ENCODE measurements at places on chromosomes 16 and 17. TPM values are rescaled to one million over a fixed set of nuclear protein-coding genes. Genes with fewer than 3 reads are reported as not detected.

The CCL1 gene
- polyA plus RNA-seq, result not detected

The PSME3 gene
- 97.8 TPM for polyA plus RNA-seq

The ACSM2A gene
- polyA plus RNA-seq, result 47.3 TPM

The SEPTIN12 gene
- polyA plus RNA-seq, result not detected

The HOXB7 gene
- 51.2 TPM for polyA plus RNA-seq

The ANKRD40CL gene
- 0.30 TPM for polyA plus RNA-seq

The ZNF267 gene
- 12.4 TPM for polyA plus RNA-seq

The CDH5 gene
- polyA plus RNA-seq, result 67.2 TPM

The HES7 gene
- polyA plus RNA-seq, result not detected

The PSMC3IP gene
- polyA plus RNA-seq, result 19.7 TPM

The CHST6 gene
- polyA plus RNA-seq, result 0.88 TPM

The PYDC1 gene
- not detected for polyA plus RNA-seq

The COASY gene
- 67.1 TPM for polyA plus RNA-seq

DNA sequence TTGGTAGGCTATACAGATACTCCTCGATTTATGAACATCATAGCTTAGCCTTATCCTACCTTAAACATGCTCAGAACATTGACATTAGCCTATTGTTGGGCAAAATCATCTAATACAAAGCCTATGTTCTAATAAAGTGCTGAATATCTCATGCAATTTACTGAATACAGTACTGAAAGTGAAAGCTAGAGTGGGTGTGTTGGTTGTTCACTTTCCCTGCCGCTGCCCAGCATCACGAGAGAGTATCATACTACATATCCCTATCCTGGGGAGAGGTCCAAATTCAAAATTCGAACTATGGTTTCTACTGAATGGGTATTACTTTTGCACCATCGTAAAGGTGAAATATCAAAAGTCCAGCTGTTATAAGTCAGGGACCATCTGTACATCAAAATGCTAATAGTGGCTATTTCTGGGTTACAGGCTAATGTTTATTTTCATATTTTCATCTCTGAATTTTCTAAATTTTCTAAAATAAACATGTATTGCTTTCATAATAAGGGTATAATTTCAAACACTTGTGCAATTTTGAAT is 54.5 kb downstream of the NACA2 start:
- DNase-seq, result no peak

- no peak for DNase-seq
These were observed 7.4 kb downstream of the SCARF1 start for GRCh38 chr17:1638171-1638590.

DNA sequence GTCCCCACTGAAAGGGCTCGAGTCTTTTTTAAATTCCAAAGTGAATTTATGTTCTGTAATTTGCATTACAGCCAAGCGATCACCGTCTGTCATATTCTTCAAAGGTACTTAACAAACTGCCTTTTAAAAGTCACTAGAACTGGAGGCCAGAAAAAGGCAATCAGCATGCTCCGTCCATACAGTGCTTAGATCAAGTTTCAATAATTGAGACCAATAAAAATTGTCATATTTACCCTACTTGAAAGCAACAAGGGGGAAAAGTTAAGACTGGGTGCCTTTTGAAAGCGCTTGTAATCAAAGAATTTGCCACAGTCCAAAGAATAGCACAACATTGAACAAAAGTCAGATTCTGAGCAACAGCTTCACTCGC is 9.0 kb upstream of the ZFHX3 start:
- DNase-seq, result no peak

DNA sequence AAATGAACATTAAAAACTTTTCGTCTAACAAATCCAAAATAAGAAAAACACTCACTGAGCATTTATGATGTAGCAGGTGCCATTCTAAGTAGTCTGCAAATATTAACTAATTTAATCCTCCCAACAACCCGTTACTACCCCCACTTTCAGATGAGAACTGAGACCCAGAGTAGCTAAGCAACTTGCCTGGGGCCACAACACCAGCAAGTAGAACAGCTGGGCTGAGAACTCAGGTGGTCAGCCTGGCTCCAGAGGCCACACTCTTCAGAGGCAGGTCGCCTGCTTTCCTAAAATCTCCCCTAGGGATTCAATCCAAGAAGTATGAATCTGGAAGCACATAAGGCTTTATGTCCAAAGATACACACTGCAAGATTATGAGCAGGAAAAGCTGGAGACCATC is 6.2 kb downstream of the MBTPS1 start:
- DNase-seq, result no peak

DNA sequence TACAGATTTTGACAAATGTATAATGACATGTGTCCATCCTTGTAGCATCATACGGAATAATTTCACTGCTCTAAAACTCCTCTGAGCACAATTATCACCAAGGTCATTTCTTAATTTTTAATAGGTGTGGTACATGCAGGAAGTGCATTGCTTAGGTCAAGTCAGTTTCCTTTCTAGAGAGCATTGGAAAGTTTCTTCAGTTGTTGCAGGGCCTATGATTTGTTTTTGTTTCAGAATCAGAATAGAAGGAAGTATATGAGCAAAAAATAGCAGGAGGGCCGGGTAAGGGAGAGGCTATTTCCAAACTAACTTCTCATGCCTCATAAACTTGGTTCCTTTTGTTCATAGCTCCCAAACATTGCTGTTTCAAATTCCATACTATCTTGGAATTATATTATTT is 24.0 kb upstream of the SLFN5 start:
- no peak for DNase-seq

- no peak for DNase-seq
These were observed 87.9 kb downstream of the ABR start for GRCh38 chr17:1091900-1092299.

GRCh38 chr16:69057400-69058378 is 47.8 kb upstream of the HAS3 start:
- DNase-seq, result no peak

- no peak for DNase-seq
These were observed 90.7 kb downstream of the MRM3 start for GRCh38 chr17:872855-873254.

DNA sequence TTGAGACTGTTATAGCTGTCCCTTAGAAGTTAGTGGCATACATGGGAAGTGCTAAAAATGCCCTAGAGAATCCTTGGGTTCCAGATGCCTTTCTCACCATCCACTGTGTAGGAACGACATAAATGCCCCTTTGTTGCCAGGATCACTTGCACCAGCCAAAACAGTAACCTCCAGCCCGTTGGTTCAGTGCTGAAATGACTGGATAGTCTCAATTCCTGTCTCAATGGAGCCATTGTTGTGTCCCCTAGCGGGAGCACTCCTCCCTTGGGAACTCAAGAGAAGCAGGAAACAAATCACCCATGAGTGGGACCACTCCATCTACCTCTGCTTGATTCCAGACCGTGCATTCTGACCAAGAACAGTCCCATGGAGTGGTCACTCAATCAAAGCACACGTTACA is 23.1 kb downstream of the MPHOSPH6 start:
- DNase-seq, result no peak

DNA sequence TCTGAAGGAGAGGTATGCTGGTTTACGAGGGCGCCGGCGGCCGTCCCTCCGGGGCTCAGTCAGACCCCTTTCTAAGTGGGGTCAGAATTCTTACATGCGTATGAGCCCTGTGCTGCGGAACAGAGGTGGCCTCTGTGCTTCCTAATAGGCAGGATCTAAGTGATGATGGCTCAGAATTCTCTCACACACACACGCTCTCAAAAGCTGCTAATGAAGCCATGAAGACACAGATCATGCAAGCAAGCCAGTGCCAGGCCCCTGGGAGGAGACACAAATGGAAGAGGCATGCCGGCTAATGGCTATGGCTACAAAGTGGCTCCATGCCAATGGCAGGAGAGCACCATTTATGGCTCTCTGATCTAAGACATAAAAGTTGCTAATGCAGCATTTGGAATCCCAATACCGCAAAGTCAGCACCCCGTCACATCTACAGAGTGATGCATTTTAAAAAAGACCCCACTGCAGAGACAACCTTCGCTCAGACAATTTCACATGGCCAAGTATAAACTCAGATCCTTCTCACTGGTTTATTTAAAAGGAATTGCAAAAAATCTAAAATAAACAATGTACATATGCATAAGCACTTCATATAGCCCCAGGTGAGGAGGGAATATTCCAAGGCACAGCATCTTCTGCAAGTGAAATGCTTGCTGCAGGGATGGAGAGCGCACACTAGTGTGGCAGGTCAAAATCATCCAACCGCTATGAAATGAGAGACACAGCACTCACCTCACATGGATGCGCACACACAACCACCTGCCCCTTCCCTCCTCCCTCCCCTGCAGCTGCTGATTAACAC is 24.5 kb downstream of the NPLOC4 start:
- no peak for DNase-seq

GRCh38 chr17:40557531-40558299 is 7.6 kb downstream of the CCR7 start:
- no peak for DNase-seq

DNA sequence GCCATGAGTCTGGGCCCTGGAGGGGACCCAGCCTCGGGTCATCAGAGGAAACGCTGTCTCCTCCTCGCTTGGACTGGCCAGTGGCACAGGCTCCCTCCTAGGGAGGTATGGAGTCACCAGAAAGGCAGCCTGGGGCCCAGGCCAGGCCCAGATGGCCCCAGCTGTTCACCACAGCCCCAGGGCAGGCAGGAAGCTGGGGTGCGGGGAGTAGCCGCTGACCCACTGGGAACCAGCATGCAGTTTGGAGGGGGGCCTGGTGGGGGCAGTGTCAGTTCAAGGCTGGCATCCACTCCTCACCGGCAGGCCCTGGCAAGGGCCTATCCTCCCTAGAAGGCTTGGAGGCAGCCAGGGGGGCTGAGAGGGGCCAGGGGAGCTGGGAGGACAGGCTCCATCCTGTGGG is 48.8 kb downstream of the SDK2 start:
- DNase-seq, result no peak

DNA sequence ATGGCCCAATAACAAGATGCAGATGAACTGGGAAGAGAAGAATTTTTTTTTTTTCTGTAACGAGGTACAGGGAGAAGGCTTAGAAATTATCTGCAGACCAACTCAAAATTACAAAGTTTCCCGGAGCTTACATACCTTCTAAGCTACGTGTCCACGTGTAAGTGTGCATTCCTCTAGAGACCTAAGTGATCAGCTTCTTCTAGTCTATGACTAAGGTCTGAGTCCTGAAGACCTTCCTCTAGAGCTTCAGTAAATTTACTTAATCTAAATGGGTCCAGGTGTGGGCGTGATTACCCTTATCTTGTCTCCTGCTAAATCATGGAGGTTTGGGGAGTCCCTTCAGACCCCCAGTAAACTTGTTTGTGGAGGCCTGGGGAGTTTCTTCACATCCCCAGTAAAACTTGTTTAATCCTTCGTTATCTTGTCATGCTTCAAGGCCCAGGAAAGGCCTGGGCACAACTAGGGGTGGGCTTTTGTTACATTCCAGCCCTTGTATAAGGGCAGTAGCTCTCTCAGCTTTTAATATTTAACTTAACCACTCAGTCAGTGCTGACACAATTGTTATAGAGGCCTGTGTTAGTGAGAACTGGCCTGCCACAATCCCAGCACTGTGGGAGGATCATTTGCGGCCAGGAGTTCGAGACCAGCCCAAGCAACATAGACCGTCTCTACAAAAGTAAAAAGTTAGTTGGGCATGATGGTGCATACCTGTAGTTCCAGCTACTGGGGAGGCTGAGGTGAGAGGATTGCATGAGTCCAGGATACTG is 342.3 kb downstream of the SNX29 start:
- DNase-seq, result no peak

Data from left renal cortex interstitium (tissue), 4 donors.